ENCODE measurements at places on chromosomes 13 and 19. TPM values are rescaled to one million over a fixed set of nuclear protein-coding genes. Genes with fewer than 3 reads are reported as not detected.

Gene MTUS2
- not detected for total RNA-seq

Gene COL4A2
- 154 TPM for total RNA-seq

Gene ONECUT3
- total RNA-seq, result not detected

Gene CABP5
- total RNA-seq, result not detected

Gene PSG2
- total RNA-seq, result 0.05 TPM

Gene KLK3
- not detected for total RNA-seq

Gene C3
- 51.0 TPM for total RNA-seq

Gene CYP4F2
- total RNA-seq, result 0.17 TPM

Data from A549 treated with Hydrocortisone at 1 μM for 4 hours (cell line).